ENCODE measurements at places on chromosomes 4 and X. TPM values are rescaled to one million over a fixed set of nuclear protein-coding genes. Genes with fewer than 3 reads are reported as not detected.
A peak's percentile ranks its signal among the peaks of the same experiment; 100 is the strongest.

GPR119 gene
- not detected for total RNA-seq

- no peak overlapping the region for H3K4me3 ChIP-seq
- H3K27ac ChIP-seq: no peak overlapping the region
- H3K36me3 ChIP-seq: peaks cover 29% of the 10 kb centered on the region
Measured at GRCh38 chr4:150123796-150124677, 45.8 kb downstream of the DCLK2 start.

GRCh38 chr4:79597266-79597665, 189.2 kb upstream of the GK2 start:
- H3K27ac ChIP-seq: no peak overlapping the region
- no peaks in the 10 kb centered on the region for H3K36me3 ChIP-seq
- H3K4me1 ChIP-seq: peaks cover 6% of the 10 kb centered on the region
- H3K27me3 ChIP-seq: no peaks in the 10 kb centered on the region

GRCh38 chrX:39896951-39897740, 200.6 kb downstream of the BCOR start:
- H3K36me3 ChIP-seq: no peaks in the 10 kb centered on the region
- DNase-seq: peak; percentile 55
- no peak overlapping the region for H3K4me3 ChIP-seq
- H3K27me3 ChIP-seq: no peaks in the 10 kb centered on the region

UNC5C gene
- 77.9 TPM for total RNA-seq

KCNIP4 gene
- 2.6 TPM for total RNA-seq

GRCh38 chr4:186798951-186799659, 75.4 kb upstream of the FAT1 start:
- no peaks in the 10 kb centered on the region for H3K27me3 ChIP-seq
- no peak overlapping the region for H3K4me3 ChIP-seq
- no peaks in the 10 kb centered on the region for H3K36me3 ChIP-seq
- no peak overlapping the region for H3K27ac ChIP-seq
- DNase-seq: no peak

DNA sequence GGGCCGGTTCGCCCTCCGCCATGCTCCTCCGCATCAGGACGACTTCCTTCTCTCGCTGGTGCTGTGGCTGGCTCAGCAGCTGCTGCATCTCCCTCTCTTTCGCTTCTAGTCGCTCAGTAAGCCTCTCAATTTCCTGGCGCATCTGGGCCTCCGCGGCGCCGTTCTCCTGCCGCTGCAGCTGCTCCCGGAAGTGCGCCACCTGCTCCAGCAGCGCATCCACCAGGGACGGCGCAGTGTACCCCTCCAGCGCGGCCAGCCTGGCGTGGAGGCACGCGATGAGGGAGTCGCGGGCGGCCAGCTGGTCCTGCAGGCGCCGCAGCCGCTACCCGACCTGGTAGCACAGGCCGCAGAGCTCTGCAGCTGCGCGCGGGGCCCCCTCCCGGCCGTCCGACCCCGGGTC, 97.4 kb upstream of the MED14 start:
- H3K4me3 ChIP-seq: no peak overlapping the region
- no peaks in the 10 kb centered on the region for H3K36me3 ChIP-seq
- no peak overlapping the region for H3K27ac ChIP-seq

- H3K27me3 ChIP-seq: no peaks in the 10 kb centered on the region
- H3K36me3 ChIP-seq: peaks cover 3% of the 10 kb centered on the region
- H3K4me3 ChIP-seq: no peak overlapping the region
- DNase-seq: no peak
- peak overlapping the region; percentile 84 for H3K27ac ChIP-seq
Measured at GRCh38 chr4:143391895-143392294, 55.2 kb downstream of the GAB1 start.

- H3K4me3 ChIP-seq: no peak overlapping the region
- H3K27me3 ChIP-seq: no peaks in the 10 kb centered on the region
- H3K27ac ChIP-seq: no peak overlapping the region
Measured at GRCh38 chr4:32569861-32570260, 1849.7 kb downstream of the PCDH7 start.

GRCh38 chr4:95268819-95269565, 279.8 kb downstream of the UNC5C start:
- H3K27me3 ChIP-seq: no peaks in the 10 kb centered on the region
- no peak overlapping the region for H3K4me3 ChIP-seq
- H3K27ac ChIP-seq: peak overlapping the region; percentile 54
- peaks cover 8% of the 10 kb centered on the region for H3K36me3 ChIP-seq
- H3K4me1 ChIP-seq: peaks cover 66% of the 10 kb centered on the region

IL2RG gene
- total RNA-seq: not detected

GRCh38 chr4:58560736-58561135, 1450.6 kb upstream of the IGFBP7 start:
- H3K4me1 ChIP-seq: peaks cover 4% of the 10 kb centered on the region
- peak overlapping the region; percentile 3 for H3K27ac ChIP-seq
- no peak for DNase-seq
- H3K27me3 ChIP-seq: no peaks in the 10 kb centered on the region
- H3K36me3 ChIP-seq: no peaks in the 10 kb centered on the region

FAM241A gene
- total RNA-seq: 0.20 TPM

MAGEA12 gene
- not detected for total RNA-seq

DNA sequence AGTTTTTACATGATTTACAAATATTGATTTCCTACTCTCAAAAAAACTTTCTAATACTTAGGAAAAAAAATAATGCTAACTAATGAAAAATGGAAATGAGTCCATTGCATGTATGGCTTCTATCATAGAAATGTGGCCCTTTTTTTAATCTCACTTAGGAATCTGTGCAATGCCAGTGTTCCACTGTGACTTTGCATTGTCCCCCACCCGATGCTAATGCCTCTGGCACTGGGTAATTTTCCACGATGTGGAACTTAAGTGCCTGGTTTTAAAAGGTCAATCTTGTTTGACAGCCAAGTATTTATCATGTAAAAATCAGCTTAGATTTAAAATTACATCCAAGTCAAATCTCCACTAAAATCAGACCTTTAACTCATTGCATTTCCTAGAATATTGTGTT, 53.1 kb downstream of the SPATA4 start:
- H3K27me3 ChIP-seq: no peaks in the 10 kb centered on the region
- no peak for DNase-seq
- H3K27ac ChIP-seq: no peak overlapping the region
- no peak overlapping the region for H3K4me3 ChIP-seq
- H3K4me1 ChIP-seq: no peaks in the 10 kb centered on the region
- H3K36me3 ChIP-seq: no peaks in the 10 kb centered on the region

DNA sequence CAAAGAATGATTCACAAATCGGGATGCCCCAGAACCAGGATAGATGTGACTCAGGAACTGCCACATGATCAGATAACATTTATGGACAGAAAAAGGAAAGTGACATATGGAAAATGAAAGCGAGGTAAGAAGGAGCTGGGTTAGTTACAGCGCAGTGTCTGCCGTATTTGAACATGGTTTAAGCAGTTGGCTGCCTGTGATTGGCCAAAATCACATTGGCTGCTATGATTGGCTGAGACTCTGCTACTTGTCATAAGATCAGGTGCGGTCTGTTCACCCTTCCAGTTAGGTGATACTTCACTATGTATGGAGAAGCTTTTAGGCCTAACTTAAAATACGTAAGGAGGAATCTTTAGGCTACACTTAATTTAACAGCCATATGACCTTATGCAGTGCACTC, 322.7 kb upstream of the HAND2 start:
- H3K27ac ChIP-seq: no peak overlapping the region
- H3K36me3 ChIP-seq: no peaks in the 10 kb centered on the region
- no peak for DNase-seq
- no peaks in the 10 kb centered on the region for H3K27me3 ChIP-seq
- no peaks in the 10 kb centered on the region for H3K4me1 ChIP-seq

DNA sequence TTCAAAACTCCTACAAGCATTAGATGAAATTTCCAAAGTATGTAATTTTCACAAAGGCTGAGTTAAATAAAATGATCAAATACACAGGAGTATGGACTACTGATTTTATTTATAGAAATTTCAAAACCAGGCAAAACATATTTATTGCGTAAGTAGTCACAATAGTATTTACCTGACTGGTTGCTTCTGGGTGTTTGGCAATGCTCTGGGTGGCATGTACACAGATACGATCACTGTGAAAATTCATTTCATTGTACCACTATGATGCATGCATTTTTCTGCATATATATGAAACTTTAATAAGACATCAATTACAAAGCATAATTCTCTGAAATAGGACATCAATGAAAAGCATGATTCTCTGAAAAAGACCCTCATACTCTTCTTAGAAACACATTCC, 384.2 kb downstream of the TLL1 start:
- no peak overlapping the region for H3K4me3 ChIP-seq
- no peaks in the 10 kb centered on the region for H3K4me1 ChIP-seq
- no peak for DNase-seq
- no peak overlapping the region for H3K27ac ChIP-seq
- no peaks in the 10 kb centered on the region for H3K36me3 ChIP-seq

- no peaks in the 10 kb centered on the region for H3K36me3 ChIP-seq
- H3K4me3 ChIP-seq: no peak overlapping the region
- no peaks in the 10 kb centered on the region for H3K27me3 ChIP-seq
- H3K4me1 ChIP-seq: peaks cover 26% of the 10 kb centered on the region
- DNase-seq: no peak
Measured at GRCh38 chrX:85499400-85499799, 119.9 kb upstream of the POF1B start.

- no peaks in the 10 kb centered on the region for H3K36me3 ChIP-seq
- no peaks in the 10 kb centered on the region for H3K4me1 ChIP-seq
- no peak overlapping the region for H3K4me3 ChIP-seq
- peaks cover 51% of the 10 kb centered on the region for H3K27me3 ChIP-seq
Measured at GRCh38 chr4:7717946-7718490, 221.6 kb downstream of the AFAP1 start.

DNA sequence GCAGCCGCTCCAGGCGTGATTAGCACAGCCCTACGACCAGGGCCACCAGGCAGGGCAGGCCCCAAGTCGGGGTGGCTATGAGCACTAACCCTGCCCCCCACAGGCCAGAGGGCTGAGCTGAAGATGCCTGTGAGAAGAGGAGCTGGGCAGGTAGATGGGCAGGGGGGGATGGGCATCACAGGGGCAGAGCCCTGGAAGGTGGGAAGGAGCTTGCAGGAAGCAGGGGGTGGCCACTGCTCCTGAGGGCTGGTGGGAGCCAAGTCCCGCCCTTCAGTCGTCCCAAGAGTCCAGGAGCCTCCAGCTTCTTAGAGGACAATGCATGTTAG, 7.3 kb upstream of the MXD4 start:
- H3K4me3 ChIP-seq: no peak overlapping the region
- no peak for DNase-seq
- no peaks in the 10 kb centered on the region for H3K27me3 ChIP-seq
- no peak overlapping the region for H3K27ac ChIP-seq

DNA sequence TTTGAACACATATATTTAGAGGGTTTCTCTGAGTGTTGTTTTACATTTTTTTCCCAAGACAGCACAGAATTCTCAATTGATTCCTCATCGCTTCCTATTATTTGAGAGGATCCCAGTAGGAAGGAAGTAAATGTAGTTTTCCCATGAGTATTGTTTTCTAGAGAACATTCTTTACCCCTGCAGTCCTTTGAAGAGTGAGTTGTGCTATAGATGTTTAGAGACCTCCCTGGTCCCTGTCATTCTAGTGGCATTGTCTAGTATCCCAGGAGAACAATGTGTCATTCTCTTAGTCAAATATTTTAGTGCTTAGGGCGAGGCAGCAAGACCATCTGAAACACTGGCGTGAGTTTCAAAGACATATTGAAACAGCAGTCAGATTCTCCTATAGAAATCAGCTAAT, 32.5 kb downstream of the SORBS2 start:
- H3K27me3 ChIP-seq: no peaks in the 10 kb centered on the region
- H3K27ac ChIP-seq: no peak overlapping the region
- H3K4me3 ChIP-seq: no peak overlapping the region
- no peak for DNase-seq
- peaks cover 14% of the 10 kb centered on the region for H3K4me1 ChIP-seq

DNA sequence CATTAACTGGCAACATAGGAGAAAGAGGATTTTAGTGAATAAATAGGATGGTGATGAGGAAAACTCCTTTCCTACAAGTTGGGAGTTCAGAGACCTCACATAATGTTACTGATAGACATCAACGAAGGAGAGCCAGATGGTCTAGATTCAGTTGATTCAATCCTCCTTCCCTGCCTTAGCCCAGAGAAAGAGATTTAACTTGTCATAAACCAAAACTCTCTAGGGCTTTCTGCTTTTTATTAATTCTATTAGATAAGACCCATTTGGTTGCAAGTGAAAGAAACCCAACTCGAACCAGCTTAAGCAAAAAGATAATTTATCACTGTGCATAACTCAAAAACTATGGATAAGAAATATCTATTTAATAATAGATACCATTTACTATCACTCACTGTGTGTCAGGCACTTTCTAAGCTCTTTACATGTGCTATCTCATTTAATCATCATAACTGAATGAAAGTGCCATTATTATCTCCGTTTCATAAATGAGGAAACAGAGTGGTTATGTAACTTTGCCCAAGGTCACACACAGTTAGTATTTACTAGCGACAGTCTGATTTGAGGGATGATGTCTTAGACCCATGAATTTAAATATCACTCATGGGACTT, 4.3 kb upstream of the UNC5C start:
- H3K36me3 ChIP-seq: no peaks in the 10 kb centered on the region
- no peak overlapping the region for H3K27ac ChIP-seq
- H3K27me3 ChIP-seq: no peaks in the 10 kb centered on the region
- DNase-seq: no peak
- H3K4me3 ChIP-seq: no peak overlapping the region

DNA sequence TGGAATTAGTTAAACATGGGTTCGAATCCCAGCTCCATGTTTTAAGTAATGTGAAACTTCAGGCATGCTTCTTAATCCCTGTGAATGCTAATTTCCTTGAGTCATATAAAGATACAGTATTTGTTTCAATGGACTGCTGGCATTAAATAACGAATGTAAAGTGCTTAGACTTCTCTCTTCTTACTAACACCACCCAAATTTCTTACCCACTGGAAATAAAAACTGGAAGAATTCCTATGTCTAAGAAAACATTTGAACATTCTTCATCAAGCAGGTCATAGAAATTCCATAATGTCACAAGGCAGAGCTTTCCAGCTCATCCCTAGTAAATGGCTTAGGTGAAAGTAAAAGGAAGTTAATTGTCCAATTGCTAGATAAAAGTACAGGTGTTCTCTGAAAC, 172.5 kb downstream of the ANK2 start:
- no peaks in the 10 kb centered on the region for H3K36me3 ChIP-seq
- no peak overlapping the region for H3K4me3 ChIP-seq
- no peaks in the 10 kb centered on the region for H3K27me3 ChIP-seq
- peaks cover 13% of the 10 kb centered on the region for H3K4me1 ChIP-seq
- H3K27ac ChIP-seq: peak overlapping the region; percentile 37

DNA sequence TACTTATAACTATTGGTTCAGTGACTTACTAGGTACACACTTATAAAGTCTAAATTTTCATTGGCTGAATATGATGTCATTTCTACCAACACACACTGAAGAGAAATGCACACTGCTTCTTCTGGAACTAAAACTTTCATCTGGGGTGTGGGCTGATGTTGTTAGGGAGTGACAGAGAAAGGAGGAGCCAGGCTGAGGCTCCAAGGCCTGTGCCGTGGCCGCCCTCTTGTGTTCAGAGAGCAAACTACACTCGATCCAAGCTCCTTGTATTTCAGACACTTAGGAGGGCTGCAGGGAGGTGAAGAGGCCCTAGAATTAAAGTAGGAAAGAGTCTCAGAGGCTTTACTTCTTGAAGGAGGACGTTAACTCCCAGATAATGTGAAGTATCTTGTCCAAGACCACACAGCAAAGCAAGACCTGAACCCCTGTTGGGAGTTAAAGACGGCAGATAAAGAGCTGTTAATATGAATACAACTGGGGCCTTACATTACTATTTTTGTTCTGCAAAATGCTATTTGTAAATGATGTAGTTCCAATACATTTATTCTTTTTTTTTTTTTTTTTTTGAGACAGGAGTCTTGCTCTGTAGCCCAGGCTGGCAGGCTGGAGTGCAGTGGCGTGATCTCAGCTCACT, 137.5 kb downstream of the AFAP1 start:
- peaks cover 37% of the 10 kb centered on the region for H3K4me1 ChIP-seq
- peaks cover 42% of the 10 kb centered on the region for H3K36me3 ChIP-seq
- peak overlapping the region; percentile 86 for H3K27ac ChIP-seq
- H3K27me3 ChIP-seq: no peaks in the 10 kb centered on the region

Measured in mesothelial cell of epicardium (in vitro differentiated cells).